Naive thymus-derived CD4-positive, alpha-beta T cell (primary cell): ENCODE measurements at places on chromosomes 13 and 19.

DNA sequence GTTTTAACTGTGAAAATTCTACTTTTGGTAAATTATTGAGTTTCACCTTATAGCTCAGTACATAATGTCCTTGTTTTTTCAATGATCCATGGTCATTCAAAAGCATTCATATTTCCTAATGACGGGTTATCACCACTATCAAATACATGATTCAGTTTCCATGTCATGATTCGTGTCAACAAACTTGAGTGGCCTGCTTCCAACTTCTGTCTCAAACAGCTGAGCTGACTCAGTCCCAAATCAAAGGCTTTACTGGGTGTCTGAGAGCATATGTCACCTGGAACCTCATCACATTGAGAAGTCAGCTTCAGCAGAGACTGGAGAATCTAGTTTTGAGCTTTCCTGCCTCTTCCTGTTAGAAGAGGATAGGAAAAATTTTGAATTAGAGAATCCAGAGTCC is 40.3 kb upstream of the SGCG start:
- no peaks in the 10 kb centered on the region for H3K36me3 ChIP-seq
- H3K4me3 ChIP-seq = no peak overlapping the region
- DNase-seq = no peak
- no peaks in the 10 kb centered on the region for H3K27me3 ChIP-seq
- H3K27ac ChIP-seq = no peak overlapping the region
- no peaks in the 10 kb centered on the region for H3K4me1 ChIP-seq

- H3K27me3 ChIP-seq = no peaks in the 10 kb centered on the region
- H3K4me3 ChIP-seq = no peak overlapping the region
- H3K36me3 ChIP-seq = peaks cover 6% of the 10 kb centered on the region
- DNase-seq = no peak
Measured at GRCh38 chr13:114304346-114305034, 9.8 kb upstream of the CHAMP1 start.

GRCh38 chr13:48603375-48603774 is 50.4 kb upstream of the CYSLTR2 start:
- DNase-seq = no peak
- no peak overlapping the region for H3K4me3 ChIP-seq
- no peak overlapping the region for H3K27ac ChIP-seq
- no peaks in the 10 kb centered on the region for H3K4me1 ChIP-seq

GRCh38 chr13:59531571-59532091 is 632.1 kb downstream of the DIAPH3 start:
- no peaks in the 10 kb centered on the region for H3K4me1 ChIP-seq
- no peaks in the 10 kb centered on the region for H3K36me3 ChIP-seq
- no peaks in the 10 kb centered on the region for H3K27me3 ChIP-seq
- H3K4me3 ChIP-seq = no peak overlapping the region
- peak overlapping the region; percentile 6 for H3K27ac ChIP-seq
- DNase-seq = peak; percentile 29

- no peak for DNase-seq
- no peaks in the 10 kb centered on the region for H3K27me3 ChIP-seq
- H3K4me1 ChIP-seq = no peaks in the 10 kb centered on the region
- no peak overlapping the region for H3K27ac ChIP-seq
Measured at GRCh38 chr13:96428911-96429310, 339.0 kb downstream of the HS6ST3 start.
